ENCODE measurements at places on chromosomes 4 and X. TPM values are rescaled to one million over a fixed set of nuclear protein-coding genes. Genes with fewer than 3 reads are reported as not detected.

Gene SPOCK3
- 7.1 TPM for total RNA-seq

Gene NSG1
- 71.9 TPM for total RNA-seq

Gene IL13RA2
- 2.2 TPM for total RNA-seq

Gene MAGEB1
- not detected for total RNA-seq

Gene IL3RA
- total RNA-seq, result not detected

Gene MSANTD1
- total RNA-seq, result 1.4 TPM

Gene NEIL3
- total RNA-seq, result 4.0 TPM

Gene OTC
- 3.2 TPM for total RNA-seq
